AG10803 (cell line): ENCODE measurements at places on chromosomes 2 and 18.

DNA sequence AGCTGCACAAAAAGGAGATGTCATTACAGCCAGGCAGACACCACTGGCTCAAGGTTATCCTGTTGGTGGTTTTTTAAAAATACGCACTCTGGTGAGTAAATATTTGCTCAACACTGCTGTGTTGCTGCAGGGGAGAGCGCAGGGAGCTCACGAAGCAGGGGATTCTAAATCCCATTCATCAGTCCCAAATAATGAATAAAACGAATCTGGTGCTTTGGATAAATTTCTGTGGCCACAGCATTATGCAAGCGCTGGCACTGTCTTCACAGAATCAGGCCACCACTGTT lies 256.2 kb downstream of the HDAC4 start:
- DNase-seq, result no peak

DNA sequence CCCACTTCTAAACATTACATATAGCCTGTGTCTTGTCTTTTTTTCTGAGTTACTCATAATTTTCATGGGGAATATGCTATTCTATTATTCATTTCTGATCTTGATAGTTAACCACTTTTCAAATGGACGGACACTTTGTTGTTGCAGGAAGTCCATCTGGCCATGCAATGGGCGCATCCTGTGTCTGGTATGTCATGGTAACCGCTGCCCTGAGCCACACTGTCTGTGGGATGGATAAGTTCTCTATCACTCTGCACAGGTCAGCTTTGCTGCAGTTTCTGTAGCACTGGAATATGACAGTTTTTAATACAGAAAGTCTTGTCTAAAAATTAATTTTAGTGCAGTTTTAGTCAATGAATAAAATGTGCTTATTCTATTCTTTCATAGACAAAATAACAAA lies 3.3 kb downstream of the G6PC2 start:
- no peak for DNase-seq

DNA sequence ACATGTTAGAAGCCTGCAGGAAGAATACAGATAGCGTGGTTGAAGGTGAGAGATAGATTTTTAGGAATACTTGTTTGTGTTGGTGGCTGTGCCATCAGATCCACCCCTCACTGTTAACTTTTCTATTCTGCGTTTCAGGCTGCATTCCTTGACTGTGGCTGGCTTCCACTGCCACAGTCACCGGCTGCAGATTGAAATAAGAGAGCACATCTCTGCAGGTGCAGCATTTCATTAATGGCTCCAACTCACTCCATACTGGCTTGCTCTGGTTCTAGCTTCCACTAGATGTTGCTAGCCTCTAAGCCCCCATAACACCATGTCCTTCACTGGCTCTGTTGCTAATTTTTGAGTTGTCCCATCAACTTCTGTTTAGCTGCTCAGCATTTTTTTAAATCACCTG lies 286.5 kb downstream of the CPS1 start:
- DNase-seq, result no peak

DNA sequence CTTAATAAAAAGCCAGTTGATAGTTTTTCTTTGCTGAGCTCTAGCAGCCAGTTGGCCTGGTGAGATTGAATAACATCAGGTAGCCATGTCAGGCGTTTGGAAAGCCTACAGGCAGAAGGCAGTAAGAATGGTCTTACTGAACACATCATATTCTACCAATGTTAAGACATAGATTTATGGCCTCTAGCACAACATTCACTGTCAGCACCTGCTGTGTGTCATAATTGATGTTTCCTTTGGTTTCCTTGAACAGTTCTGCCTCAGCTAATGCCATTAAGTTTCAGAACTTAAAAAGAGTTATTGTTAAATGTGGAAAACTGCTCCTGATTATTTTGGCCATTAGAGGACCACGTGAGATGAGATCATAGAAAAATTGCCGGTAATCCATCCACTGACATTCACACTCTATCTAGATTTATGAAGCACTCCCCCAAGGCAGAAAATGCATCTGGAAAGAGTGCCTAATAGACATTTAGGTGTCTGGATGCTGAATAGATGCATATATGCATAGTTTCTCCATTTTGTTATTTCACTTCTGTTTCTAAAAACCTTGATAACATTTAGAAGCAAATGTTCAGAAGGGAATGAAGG lies 434.7 kb downstream of the PTPRM start:
- no peak for DNase-seq

DNA sequence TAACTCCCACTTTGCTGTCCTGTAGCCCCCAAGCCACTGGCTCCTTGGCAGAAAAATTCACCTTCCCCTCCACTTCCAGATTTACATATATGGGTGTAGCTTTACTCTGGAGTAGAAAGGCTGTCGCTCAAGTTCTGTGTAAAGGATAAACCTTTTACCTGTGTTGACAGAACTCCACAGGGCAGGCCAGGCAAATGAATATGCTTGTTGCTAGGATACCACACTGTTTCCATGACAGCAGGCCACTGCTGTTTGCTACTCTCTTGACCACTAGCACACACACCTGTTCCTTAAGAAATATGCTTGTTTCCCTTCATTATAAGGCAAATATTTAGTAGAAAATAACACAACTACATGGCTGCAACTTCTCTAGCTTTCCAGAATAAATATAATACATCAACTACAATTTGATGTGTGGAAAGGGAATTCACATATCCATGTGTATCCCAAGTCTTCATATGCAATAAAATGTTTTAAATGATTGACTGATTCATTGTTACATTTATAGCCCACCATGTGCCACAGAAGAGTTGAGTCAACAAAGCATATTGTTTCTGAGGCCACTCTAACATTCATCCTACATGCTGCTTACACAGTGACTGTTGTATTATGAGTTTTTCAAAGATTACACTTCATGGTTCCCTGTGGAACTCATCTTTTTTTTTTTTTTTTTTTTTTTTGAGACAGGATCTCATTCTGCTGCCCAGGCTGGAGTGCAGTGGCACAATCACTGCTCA lies 56.2 kb upstream of the ROCK1 start:
- no peak for DNase-seq

DNA sequence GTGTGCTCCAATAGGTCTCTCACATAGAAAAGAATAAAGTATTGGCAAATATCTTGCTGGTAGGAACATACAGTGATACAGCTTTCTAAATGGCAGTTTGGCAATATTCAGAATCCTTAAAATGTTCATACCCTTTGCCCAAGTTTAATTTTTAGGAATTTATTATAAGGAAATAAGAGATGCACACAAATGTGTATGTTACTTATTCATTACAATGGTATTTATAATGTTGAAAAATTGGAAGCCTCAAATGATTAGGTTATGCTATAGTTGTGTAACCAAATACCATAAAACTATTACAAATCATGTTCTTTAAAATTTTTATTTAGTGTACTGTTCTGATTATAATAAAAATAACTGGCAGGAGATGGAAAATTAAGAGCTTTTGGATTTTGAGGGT lies 196.8 kb downstream of the MCFD2 start:
- DNase-seq, result no peak

GRCh38 chr2:38765149-38765548 lies 12.9 kb upstream of the GEMIN6 start:
- peak; percentile 77 for DNase-seq

- DNase-seq, result peak; percentile 100
Observed at GRCh38 chr2:9287400-9288045, 80.9 kb downstream of the ASAP2 start.

GRCh38 chr2:62054029-62054791 lies 141.7 kb upstream of the B3GNT2 start:
- no peak for DNase-seq

DNA sequence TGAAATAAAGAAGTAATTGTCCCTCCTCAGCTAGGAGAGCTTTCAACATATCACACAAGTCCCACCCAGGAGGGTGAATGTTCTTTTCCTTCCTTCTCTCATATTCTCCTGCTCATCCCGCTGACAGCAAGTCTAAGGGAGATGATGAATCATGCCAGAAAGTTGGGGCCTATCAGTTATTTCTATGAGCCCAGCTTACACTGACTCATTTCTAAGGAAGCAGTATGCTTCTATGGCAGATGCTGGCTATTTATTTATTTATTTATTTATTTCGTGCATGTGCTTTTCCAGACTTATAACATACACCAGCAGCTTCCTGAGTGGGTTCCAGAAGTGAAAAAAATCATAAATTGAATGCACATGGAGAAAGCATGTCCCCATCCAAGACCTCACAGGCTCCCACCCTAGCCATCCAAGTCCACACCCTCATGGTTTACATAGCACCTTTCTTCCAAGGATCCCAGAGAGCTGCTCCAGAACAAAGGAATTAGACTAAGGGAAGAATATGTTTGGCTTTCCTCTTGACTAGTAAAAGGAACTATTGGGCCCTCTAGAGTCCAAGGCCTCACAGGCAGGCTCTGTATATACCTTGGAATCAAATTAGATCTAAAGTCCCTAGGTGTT lies 1074.2 kb upstream of the ZEB2 start:
- DNase-seq, result peak; percentile 85

DNA sequence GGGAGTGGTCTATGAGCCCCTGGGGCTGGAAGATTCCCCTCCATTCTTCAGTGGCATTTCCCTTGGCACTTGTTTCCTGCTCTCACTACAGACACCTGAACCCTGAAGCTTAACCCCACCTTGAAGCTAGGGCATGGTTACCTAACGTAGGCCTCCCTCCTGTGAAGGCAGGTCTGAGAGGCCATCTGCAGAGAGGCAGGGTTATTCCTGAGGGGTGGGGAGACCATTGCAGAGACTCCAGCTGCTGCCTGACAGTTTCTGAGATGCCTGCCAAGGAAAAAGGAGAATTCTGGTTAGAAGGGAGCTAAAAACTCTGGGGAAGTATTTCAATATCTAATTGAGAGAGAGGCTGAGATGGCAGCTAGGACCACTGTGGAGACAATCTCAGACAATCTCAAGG lies 119.3 kb upstream of the NDUFV2 start:
- no peak for DNase-seq

DNA sequence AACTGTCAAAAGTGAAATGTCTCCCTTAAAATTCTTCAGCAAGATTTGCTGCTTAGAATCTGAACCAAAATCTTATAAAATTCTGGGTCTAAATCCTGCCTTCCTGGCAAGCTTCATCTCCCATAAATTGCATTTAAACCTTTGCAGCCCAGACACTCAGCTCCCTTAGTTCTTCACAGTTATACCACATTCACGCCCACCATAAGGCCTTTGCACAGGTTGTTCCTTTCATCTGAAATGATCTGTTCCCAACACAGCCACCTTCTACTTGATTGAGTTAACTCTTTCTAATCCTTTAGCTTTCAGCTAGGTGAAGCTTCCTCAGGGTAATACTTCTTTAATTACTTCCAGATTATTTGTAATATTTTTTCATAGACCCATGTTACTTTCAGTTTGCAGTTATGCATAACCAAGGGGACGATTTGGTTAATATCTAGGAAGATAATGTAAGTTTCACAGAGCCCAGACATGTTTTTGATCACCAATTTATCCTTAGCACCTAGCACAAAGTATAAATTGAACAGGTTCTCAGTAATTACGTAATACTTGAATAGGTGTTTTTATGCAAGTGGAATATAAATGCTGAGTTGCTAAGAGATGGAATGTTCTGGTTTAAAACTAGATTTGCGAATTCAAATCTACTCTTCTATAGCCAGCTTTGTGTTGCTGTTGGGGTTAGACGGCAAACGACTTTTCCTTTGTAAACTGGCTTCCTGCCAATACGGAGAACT lies 779.7 kb upstream of the PKDCC start:
- no peak for DNase-seq

DNA sequence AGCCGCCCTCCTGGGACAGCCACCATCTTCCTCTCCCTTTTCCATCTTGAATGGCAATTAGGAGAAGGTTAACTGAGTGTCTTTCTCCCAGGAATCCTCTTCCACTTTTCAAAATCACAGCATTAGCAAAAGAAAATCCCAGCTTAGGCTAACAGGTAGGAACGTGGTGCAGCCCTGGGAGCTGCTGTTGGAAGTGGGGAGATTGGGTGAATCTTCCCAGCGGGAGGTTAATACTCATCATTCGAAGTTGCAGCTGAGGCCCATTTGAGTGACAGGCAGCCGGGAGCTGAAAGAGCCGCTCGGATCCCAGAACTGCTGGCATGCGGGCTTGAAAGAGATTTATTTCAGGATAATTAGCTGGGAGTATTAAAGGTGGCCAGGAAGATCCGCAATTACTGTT lies 306.0 kb downstream of the BCL11A start:
- no peak for DNase-seq

GRCh38 chr2:12556762-12557161 lies 160.0 kb upstream of the TRIB2 start:
- DNase-seq, result peak; percentile 43

DNA sequence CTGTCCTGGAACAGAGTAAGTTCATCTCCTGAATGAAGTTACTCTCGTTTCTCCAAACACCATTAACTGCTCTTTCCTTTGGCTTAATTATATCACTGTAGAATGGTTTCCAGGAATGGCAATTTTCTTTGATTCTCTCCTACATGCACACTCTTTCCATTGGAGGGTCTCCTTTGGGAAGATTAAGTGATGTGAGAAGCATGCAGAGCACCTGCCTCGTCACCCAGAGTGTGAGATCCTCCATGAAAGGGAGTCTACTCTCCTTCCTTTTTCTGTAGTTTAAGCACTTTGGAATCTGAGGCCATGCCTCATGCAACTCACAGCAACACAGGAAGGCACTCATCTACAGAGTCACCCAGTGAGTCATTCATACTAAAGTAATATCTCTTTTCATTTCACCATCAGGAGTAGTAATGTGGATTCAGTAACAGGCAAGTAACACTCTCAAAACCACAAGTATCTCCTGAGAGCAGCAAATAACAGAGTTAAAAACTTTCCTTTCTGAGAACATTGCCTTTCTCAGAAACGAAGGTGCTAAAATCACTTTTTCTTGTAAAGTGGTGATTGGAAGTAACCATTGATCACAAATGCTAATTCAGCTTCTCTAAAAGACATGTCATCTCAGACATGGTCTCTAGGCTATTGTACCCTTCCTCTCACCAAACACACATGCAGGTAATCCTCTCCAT lies 52.8 kb upstream of the IL1RL1 start:
- peak; percentile 97 for DNase-seq

- DNase-seq, result peak; percentile 61
Observed at GRCh38 chr2:25105336-25106085, 62.9 kb downstream of the POMC start.

GRCh38 chr2:196205881-196206435 lies 34.6 kb upstream of the STK17B start:
- peak; percentile 94 for DNase-seq

- DNase-seq, result no peak
Observed at GRCh38 chr18:417495-417894, 83.0 kb downstream of the COLEC12 start.

- DNase-seq, result no peak
Observed at GRCh38 chr18:8051453-8051852, 484.3 kb downstream of the PTPRM start.

DNA sequence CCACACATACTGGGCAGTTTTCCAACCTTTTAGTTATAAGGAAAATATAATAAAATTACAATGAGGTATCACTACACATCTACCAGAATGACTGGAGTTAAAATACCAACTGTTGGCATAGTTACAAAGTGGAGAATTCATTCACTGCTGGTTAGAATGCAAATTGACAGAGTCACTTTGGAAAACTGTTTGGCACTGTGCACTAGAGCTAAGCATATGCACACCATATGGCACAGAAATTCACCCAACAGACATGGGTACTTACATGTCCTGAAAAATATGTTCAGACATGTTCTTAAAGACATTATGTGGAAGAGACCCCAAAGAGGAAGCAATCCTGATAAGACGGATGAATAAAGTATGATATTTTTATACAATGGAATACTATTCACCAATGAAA lies 686.1 kb upstream of the RAB6C start:
- DNase-seq, result no peak
